LoVo (cell line): ENCODE measurements at places on chromosomes 3 and 15.

- no peak for DNase-seq
These were observed 59.7 kb upstream of the MBNL1 start for GRCh38 chr3:152209060-152209459.

- no peak for DNase-seq
These were observed 21.8 kb upstream of the LIMD1 start for GRCh38 chr3:45572755-45573154.

DNA sequence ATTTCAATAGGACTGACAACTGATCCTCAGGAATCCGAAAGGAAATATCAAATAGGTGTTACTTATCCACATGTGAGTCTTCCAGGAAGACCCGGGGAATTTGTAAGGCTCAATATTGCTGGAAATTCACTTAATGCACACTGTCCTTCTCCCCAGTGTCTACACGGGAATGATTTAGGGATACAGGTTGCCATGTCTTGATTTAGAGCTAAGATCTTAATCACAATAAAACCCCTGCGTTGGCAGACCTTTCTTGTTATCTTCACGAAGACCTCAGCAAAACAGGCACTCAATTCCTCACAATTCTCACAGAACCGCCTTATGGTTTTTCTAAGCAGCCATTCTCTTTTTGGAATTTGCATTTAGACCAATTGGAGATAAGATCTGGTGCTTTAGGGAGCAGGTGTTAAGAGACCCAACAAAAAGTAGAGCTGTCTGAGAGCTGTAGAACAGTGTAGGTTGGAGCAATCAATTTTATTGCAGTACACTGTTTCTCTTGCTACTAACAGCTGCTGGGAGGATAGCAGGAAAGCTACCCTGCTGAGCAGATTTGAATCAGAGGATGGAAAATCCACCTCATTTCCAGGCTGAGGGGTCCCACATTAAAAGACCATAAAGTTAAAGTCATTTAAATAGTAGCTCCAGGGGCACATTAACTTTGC is 925.7 kb downstream of the EPHA3 start:
- no peak for DNase-seq

DNA sequence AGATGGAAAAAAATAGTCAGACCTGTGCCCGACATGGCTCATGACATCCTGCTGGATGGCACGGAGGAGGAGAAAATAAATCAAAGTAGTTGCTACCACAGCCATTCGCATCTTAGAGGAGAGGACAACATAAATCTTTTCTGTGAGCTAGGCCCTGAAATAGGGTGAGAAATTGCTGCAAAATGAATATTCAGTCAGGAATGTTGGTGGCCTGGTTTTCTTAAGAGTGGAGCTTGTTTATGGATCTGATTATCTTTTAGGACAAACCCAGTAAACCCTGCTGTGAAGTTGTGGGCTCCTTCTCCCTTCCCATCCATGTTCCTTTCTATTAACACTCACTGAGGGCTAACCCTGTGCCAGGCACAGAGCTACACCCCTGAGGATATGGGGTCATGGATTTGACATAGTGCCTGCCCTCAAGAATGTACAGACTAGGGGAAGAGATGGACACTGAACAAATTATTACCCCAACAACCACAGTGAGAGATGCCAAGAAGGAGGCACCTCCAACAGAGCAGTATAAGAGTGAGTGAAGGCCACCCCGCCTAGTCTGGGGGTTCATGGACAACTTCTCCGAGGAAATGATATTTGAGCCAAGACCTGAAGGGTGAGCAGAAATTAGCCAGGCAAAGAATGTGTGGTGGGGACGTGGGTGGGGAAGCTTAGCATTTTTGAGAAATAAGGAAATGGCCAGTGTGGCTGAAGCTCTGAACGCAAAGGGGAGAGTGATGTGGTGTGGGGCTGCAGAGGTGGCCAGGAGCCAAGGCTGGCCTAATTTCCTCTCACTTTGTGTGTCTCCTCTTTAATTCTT is 68.9 kb upstream of the ARL8B start:
- DNase-seq, result no peak

- DNase-seq, result no peak
These were observed 129.1 kb upstream of the ANKRD28 start for GRCh38 chr3:15926871-15927270.

DNA sequence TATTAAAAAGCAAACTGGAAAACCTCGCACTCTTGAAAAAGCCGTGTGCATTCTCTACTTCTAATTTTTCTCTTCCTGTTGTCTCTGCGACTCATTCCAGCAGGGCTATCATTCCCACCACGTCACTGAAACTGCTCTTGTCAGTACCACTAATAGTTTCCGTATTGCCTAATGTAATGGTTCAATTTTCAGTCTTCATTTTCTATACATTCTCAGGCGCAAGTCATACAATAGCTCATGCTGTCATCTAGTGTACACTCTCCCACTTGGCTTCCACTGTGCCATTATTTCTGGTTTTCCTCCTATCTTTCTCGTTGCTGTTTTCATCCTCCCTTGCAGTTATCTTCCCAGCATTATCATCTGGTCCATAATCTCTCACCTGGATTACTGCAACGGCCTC is 160.2 kb downstream of the SPATA16 start:
- DNase-seq, result no peak

GRCh38 chr3:158738653-158739052 is 6.4 kb upstream of the RARRES1 start:
- no peak for DNase-seq

GRCh38 chr15:59199626-59200465 is 6.8 kb upstream of the LDHAL6B start:
- DNase-seq, result peak; percentile 72

DNA sequence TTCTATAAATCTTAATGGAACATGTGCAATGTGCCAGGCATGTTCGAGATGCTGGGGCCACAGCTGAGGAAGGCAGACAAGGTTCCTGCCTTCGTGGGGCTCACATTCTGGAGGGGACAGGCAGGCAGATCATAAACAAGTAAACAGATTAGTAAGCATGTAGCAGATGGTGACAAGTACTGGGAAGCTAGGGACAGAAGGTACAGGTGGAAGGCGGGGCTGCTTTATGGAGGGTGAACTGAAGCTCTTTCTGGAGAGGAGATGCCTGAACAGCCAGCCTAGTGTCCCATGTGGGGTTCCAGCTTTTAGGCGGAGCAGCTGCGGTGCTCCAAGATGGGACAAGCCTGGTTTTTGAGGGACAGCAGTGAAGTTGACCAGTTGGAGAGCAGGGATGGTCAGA is 74.7 kb upstream of the SNRK start:
- no peak for DNase-seq

- no peak for DNase-seq
These were observed 198.3 kb upstream of the TGFBR2 start for GRCh38 chr3:30408105-30408557.
